ENCODE measurements at places on chromosomes 16 and 17.

DNA sequence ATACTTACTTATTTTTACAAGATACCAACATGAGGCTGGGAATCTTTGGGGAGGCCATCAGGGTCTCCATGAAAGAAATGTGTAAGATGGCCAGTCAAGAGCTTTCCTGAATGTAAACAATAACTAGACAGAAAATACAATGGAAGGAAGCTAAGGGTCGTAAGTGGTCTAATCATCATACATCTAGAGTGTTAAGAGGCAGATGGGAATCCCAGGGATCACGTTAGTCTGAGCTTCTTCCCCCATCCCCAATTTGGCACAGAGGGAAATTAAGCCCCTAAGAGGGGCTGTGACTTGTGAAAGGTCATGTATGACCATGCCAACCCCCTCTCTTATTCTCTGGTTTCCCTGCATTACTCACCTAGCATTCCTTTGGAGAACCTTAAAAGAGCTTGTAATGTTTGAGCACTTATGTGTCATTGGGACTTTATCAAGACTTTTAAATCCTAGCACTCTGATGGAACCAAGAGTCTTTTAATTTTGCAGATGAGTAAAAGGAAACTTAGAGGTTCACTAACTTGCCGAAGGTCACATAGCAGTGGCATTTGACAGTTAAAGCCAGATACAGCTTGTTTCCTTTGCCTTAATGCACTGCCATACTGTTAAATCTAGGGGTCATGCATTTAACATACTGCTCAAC is 46.1 kb downstream of the DCUN1D3 start:
- DNase-seq = no peak

DNA sequence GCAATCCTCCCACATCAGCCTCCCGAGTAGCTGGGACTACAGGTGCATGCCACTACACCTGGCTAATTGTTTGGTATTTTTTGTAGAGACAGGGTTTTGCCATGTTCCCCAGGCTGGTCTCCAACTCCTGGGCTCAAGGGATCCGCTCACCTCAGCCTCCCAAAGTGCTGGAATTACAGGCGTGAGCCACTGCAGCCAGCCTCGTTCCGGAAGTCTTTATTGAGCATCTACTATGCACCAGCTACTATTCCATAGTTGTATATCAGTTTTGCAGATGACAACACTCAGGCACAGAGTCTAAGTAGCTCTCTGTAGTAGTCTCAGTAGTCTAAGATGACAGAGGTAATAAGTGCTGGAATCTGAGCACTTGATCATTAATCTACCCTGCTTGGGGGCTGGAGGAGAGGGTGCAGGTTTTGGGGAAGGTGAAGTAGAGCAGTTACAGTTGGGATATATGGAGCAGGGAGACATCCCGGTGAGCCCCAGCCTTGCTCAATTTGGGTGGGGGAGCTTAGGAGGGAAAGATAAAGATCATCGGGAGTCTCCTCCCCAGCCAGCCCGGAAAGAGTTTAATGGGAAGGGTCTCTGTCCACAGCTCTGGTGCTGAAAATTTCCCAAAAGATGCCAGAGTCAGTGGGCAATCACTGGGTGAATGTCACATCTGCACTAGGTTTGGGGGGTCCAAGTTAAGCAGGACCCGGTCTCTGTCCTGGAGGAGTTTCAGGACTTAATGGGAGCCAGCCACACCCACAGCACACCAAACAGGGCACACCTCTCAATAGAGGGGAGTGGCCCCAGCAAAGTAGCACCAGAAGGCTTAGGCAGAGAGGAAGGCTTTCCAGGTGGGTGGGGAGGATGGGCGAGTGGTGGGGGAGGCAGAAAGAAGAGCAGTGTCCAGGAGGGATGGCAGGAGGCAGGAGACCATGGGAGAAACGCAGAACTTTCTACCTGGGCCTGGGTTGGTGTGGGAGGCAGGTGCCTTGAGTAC is 1.7 kb downstream of the OTOP3 start:
- DNase-seq = no peak

DNA sequence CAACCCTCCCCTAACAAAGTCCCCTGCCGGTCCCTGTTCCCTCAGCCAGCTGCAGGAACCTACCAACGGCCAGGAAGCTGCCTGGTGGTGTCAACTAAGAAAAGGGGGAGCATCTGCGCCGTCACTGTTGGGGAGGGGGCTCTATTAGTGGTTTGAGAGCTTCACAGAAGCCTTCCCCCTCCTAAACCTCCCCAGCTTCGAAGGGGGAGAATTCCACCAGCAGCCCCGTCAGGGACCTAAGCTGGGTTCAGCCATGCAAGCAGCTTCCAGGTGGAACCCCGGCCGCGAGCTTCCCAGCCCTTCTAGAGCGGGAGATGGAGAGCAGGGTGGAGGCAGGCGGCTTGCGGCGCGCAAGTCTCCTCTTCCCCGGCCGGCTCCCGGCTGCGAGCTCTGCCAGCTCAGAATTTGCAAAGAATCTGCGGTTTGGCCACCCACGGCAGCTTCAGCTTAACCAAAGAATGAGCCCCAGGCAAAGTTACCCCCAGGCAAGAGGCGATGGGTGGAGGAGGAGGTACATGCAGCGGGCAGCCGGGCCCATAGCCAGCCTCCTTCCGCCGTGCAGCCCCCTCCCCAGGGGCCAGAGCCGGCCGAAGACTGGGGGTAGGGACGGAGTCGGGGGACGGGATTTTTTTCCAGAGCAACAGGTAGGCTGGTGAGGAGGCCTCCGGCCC is 33.7 kb downstream of the DDX19A start:
- DNase-seq = no peak

GRCh38 chr17:82095777-82096708 is 2.0 kb downstream of the FASN start:
- no peak for DNase-seq

DNA sequence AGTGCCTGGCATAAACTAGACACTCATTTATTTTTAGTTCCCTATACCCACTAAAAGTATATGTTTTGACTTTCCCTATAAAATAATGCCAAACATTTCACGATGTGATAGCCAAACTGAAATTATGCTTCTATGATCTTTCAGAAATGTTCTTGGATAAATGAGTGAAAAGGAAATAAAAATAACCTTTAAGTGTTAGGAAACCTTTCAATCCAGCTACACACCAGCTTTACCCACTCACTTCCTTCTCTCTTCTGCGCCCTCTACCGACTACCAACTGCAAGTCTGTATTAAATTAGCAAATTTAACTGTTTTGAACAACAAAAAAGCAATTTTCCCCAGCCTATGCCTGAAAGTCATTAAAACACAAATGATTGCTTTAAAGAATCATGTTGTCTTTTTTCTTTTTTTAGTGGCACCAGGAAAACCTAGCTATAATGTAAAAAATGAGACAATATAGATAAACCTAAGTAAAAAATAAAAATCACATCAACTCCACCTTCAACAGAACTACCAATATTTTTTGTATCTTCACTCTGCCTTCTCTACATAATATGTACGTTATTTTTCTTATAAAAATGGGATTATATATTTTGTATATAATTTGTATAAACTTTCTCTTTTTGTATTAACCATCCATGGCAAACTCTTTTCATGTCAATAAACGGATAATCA is 13.2 kb upstream of the TMEM100 start:
- no peak for DNase-seq

GRCh38 chr17:76111956-76112355 is 8.4 kb upstream of the EXOC7 start:
- no peak for DNase-seq

All from NCI-H446 (cell line).